ENCODE measurements at places on chromosomes 11 and 22.
A peak's percentile ranks its signal among the peaks of the same experiment; 100 is the strongest.

DNA sequence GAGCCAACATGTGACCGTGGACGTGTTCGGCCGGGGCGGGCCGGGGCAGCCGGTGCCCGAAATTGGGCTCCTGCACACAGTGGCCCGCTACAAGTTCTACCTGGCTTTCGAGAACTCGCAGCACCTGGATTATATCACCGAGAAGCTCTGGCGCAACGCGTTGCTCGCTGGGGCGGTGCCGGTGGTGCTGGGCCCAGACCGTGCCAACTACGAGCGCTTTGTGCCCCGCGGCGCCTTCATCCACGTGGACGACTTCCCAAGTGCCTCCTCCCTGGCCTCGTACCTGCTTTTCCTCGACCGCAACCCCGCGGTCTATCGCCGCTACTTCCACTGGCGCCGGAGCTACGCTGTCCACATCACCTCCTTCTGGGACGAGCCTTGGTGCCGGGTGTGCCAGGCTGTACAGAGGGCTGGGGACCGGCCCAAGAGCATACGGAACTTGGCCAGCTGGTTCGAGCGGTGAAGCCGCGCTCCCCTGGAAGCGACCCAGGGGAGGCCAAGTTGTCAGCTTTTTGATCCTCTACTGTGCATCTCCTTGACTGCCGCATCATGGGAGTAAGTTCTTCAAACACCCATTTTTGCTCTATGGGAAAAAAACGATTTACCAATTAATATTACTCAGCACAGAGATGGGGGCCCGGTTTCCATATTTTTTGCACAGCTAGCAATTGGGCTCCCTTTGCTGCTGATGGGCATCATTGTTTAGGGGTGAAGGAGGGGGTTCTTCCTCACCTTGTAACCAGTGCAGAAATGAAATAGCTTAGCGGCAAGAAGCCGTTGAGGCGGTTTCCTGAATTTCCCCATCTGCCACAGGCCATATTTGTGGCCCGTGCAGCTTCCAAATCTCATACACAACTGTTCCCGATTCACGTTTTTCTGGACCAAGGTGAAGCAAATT is 1.8 kb downstream of the FUT4 start:
- no peak for DNase-seq
- H3K27ac ChIP-seq: peak overlapping the region; percentile 39
- no peaks in the 10 kb centered on the region for H3K27me3 ChIP-seq

GRCh38 chr11:924406-925157 is 1.1 kb upstream of the AP2A2 start:
- H3K36me3 ChIP-seq: peaks cover 5% of the 10 kb centered on the region
- H3K27ac ChIP-seq: no peak overlapping the region
- H3K27me3 ChIP-seq: no peaks in the 10 kb centered on the region
- no peak for DNase-seq
- peaks cover 29% of the 10 kb centered on the region for H3K4me1 ChIP-seq
- no peak overlapping the region for H3K4me3 ChIP-seq

DNA sequence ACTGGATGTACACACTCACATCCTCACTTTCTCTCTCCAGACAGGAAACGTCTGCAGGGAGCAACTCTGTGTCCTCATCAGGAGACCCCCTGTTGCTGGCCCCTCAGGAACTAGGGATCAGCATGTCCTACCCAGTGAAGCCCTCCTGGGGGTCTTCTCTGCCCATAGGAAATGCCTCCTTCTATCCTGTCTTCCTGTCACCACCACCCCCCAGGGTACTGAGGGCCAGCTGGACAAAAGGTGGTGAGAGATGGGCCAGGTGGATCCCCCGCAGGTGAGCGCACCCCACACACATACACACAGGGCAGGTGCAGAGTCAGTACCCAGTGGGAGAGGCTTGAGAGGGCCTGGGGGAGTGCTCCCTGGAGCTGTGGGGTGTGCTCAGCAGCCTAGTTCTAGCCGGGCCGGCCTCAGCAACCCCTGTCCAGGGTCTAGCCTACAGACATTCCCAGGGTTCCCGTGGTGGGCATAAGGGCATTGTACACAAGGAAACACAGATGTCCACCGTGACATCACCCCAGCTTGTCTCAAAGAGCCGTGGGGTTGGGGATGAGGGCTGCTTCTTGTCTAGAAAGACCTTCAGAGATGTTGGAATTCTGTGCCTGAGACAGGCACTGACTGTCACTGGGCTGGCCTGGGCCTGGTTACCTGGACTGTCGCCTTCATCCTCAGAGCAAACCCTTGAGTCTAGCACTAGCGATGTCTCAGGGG is 9.2 kb downstream of the GP1BB start:
- DNase-seq: no peak
- H3K27me3 ChIP-seq: no peaks in the 10 kb centered on the region
- no peak overlapping the region for H3K4me3 ChIP-seq
- no peaks in the 10 kb centered on the region for H3K4me1 ChIP-seq
- no peak overlapping the region for H3K27ac ChIP-seq
- H3K36me3 ChIP-seq: no peaks in the 10 kb centered on the region

GRCh38 chr11:727859-728748 is 19.2 kb upstream of the TALDO1 start:
- no peak overlapping the region for H3K27ac ChIP-seq
- peaks cover 5% of the 10 kb centered on the region for H3K4me1 ChIP-seq
- H3K27me3 ChIP-seq: peaks cover 2% of the 10 kb centered on the region
- H3K4me3 ChIP-seq: no peak overlapping the region

DNA sequence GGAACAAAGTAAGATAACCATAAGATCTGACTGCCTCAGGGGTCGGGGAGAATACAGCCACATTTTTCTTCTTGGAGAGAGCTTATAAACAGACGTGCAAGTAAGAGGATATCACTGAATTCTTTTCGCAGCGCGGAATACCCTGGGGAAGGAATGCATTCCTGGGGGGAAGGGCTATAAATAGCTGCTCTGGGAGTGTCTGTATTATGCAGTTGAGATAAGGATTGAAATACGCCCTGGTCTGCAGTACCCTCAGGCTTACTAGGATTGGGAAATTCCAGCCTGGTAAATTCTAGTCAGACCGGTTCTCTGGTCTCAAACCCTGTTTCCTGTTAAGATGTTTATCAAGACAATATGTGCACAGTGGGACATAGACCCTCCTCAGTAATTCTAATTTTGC is 1491.7 kb upstream of the RAG2 start:
- H3K36me3 ChIP-seq: no peaks in the 10 kb centered on the region
- no peak for DNase-seq
- no peaks in the 10 kb centered on the region for H3K27me3 ChIP-seq
- no peak overlapping the region for H3K4me3 ChIP-seq

- no peak overlapping the region for H3K27ac ChIP-seq
- H3K27me3 ChIP-seq: no peaks in the 10 kb centered on the region
- H3K36me3 ChIP-seq: peaks cover 3% of the 10 kb centered on the region
- DNase-seq: no peak
Observed at GRCh38 chr11:114251815-114252337, 44.3 kb upstream of the NNMT start.

GRCh38 chr11:19905280-19905853 is 192.7 kb downstream of the NAV2 start:
- no peak overlapping the region for H3K4me3 ChIP-seq
- H3K27me3 ChIP-seq: no peaks in the 10 kb centered on the region
- H3K36me3 ChIP-seq: no peaks in the 10 kb centered on the region
- DNase-seq: no peak
- no peak overlapping the region for H3K27ac ChIP-seq

GRCh38 chr11:127493330-127494022 is 492.9 kb upstream of the KIRREL3 start:
- H3K27ac ChIP-seq: no peak overlapping the region
- H3K27me3 ChIP-seq: peaks cover 3% of the 10 kb centered on the region
- DNase-seq: no peak

DNA sequence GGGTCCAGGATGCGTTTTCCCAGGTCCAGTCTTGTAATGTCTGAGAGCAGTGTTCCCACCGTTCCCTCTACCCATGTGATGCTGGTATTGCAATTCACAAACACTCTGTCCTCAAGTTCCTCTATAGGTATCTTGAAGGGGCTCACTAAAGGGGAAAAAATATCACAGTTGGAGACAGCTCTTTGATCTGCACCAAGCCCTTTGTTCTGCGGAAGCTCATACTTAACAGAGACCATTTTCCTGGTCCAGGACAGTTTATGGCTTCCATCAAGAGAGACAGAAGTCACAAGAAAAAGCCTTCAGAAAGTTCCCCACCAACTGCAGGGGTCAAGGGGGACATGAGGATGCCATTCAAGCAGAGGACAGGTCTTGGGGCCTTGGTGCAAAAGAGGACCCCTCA is 2.1 kb downstream of the CD3D start:
- no peak for DNase-seq
- peak overlapping the region; percentile 81 for H3K4me3 ChIP-seq
- H3K36me3 ChIP-seq: peaks cover 54% of the 10 kb centered on the region

DNA sequence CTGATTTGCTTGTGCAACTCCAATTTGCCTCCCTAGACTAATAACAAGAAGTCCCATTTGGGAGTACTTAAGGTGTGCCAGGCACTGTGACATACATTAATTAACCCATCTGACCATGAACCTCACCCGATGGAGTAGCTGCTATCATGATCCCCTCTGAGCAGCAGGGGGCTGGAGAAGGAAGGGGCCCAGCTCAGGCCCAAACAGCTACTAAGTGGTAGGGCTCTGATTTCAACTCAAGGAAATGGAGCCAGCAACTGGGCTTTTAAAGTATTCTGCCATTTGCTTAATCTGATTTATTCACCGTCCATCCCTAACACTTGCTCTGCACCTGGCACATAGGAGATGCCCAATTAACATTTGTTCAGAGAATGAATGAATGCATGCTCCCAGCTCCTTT is 1.2 kb downstream of the CRYBB1 start:
- H3K4me1 ChIP-seq: no peaks in the 10 kb centered on the region
- no peak overlapping the region for H3K4me3 ChIP-seq
- H3K27me3 ChIP-seq: no peaks in the 10 kb centered on the region
- H3K36me3 ChIP-seq: no peaks in the 10 kb centered on the region
- no peak overlapping the region for H3K27ac ChIP-seq

DNA sequence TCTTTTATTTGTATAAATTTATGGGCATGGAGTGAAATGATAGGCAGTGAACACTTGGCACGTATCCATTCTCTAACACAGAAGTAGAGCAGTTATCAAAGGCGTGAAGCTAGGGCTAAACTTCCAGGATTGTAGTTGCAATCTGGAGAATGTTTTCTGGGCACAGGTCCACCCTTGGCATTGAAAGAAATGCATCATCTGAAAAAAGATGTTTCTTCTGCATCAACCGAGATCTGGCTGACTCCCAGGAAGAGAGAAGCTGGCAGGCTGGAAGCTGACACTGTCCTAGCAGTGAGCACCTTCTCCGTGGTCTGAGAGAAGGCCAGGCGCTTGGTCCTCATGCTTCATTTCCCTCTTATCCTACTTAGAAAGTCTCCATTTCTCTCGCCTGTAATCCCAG is 600.0 kb downstream of the BRD1 start:
- no peaks in the 10 kb centered on the region for H3K36me3 ChIP-seq
- H3K4me1 ChIP-seq: no peaks in the 10 kb centered on the region
- no peak for DNase-seq
- no peak overlapping the region for H3K27ac ChIP-seq
- H3K27me3 ChIP-seq: peaks cover 7% of the 10 kb centered on the region

GRCh38 chr11:105142167-105142566 is 2.6 kb upstream of the CARD18 start:
- DNase-seq: no peak
- H3K27ac ChIP-seq: no peak overlapping the region
- H3K4me1 ChIP-seq: no peaks in the 10 kb centered on the region
- H3K4me3 ChIP-seq: no peak overlapping the region

DNA sequence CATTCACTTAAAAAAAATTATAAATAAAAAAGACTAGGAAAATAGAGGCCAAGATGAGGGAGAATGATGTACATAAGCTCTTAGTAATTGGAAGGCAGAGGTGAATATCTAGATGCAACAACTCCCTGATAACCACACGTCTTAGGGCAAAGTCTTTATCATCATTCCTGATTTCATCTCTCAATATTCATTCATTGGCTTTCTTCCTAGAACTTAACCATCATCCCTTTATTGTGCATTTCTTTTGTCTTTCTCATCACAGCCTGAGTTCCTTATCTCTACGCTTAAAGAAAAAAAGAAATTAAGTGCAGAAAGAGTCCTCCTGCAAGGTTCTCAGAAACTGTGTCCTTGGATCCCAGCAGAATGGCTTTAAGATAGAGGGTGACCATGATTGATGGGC is 23.2 kb upstream of the FLI1 start:
- no peak overlapping the region for H3K4me3 ChIP-seq
- no peaks in the 10 kb centered on the region for H3K27me3 ChIP-seq
- no peak for DNase-seq
- no peaks in the 10 kb centered on the region for H3K4me1 ChIP-seq
- no peak overlapping the region for H3K27ac ChIP-seq

GRCh38 chr11:87722756-87723565 is 452.3 kb downstream of the RAB38 start:
- peaks cover 3% of the 10 kb centered on the region for H3K27me3 ChIP-seq
- H3K4me3 ChIP-seq: no peak overlapping the region
- H3K4me1 ChIP-seq: no peaks in the 10 kb centered on the region

DNA sequence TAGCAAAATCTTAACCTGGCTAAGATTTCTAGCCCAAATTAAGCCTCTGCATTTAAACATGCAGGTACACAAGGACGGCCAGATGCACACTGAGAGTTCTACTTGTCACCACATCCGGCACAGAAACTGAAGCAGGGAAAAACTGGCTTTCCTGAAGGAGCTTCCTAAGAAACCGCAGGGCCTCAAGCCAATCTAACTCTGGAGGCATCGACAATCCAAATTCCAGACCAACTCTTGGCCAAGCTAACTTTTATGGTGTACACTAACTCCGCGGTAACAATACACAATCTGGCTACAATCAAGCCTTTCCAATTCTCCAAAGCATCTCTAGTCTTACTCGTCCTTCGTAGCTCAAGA is 1.2 kb downstream of the MSANTD2 start:
- peak overlapping the region; percentile 85 for H3K4me3 ChIP-seq
- peak overlapping the region; percentile 89 for H3K27ac ChIP-seq
- H3K27me3 ChIP-seq: no peaks in the 10 kb centered on the region
- H3K36me3 ChIP-seq: no peaks in the 10 kb centered on the region
- DNase-seq: peak; percentile 9
- peaks cover 35% of the 10 kb centered on the region for H3K4me1 ChIP-seq

DNA sequence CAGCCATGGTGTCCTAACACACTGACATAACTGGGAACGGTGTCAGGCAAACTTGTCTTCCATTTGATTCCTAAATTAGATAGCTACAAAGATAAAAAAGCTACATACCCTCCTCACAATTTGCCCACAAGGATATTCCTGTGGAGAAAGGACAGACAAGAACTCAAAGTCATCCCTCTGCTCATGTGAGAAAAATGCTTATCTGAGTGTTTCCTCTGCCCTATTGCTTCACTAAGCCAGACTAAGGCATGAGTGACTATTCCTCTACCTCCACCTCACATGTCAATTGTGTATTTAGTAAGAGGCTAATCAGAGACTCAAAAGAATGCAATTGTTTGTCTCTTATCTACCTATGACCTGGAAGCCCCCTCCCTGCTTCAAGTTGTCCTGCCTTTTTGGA is 247.7 kb downstream of the DDX10 start:
- no peak for DNase-seq
- peaks cover 10% of the 10 kb centered on the region for H3K36me3 ChIP-seq
- no peak overlapping the region for H3K27ac ChIP-seq
- peaks cover 10% of the 10 kb centered on the region for H3K4me1 ChIP-seq

GRCh38 chr11:13701506-13701905 is 33.0 kb downstream of the FAR1 start:
- H3K27ac ChIP-seq: no peak overlapping the region
- H3K36me3 ChIP-seq: peaks cover 26% of the 10 kb centered on the region
- DNase-seq: no peak
- H3K4me1 ChIP-seq: no peaks in the 10 kb centered on the region
- H3K4me3 ChIP-seq: no peak overlapping the region
